ENCODE measurements at places on chromosomes 5 and 9. TPM values are rescaled to one million over a fixed set of nuclear protein-coding genes. Genes with fewer than 3 reads are reported as not detected.

SOHLH1 gene
- 44.9 TPM for total RNA-seq

GRCh38 chr5:100131161-100131560 lies 404.0 kb upstream of the FAM174A start:
- no peak for DNase-seq
- H3K27ac ChIP-seq = no peak overlapping the region

GRCh38 chr9:127281891-127282290 lies 17.3 kb downstream of the GARNL3 start:
- H3K27me3 ChIP-seq = no peaks in the 10 kb centered on the region
- H3K4me1 ChIP-seq = peaks cover 5% of the 10 kb centered on the region
- no peak overlapping the region for H3K27ac ChIP-seq
- DNase-seq = no peak
- H3K4me3 ChIP-seq = no peak overlapping the region

DNA sequence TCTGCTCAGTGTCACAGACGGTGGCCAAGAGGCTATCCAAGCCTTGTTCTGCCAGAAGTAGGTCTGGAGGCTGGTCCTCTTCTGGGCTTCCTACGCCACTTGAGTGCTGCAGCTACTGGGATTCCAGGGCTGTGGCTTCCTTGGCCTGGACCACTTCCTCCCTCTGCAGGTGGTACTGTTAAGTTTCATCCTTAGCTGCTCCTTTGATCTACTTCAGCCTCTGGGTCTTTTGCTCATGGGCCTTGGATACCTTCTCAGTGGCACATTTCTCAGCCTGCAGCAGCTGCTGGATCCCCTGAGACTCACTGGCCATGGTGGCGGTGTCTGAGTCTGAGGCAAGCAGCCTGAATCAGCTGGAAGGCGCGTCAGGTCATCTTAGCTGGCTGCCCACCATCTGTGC lies 10.3 kb downstream of the CNOT8 start:
- no peaks in the 10 kb centered on the region for H3K36me3 ChIP-seq
- no peak overlapping the region for H3K4me3 ChIP-seq
- peak; percentile 66 for DNase-seq

GRCh38 chr9:86062845-86063693 lies 36.3 kb downstream of the GOLM1 start:
- H3K4me3 ChIP-seq = no peak overlapping the region
- no peaks in the 10 kb centered on the region for H3K4me1 ChIP-seq
- H3K36me3 ChIP-seq = no peaks in the 10 kb centered on the region
- DNase-seq = no peak

DNA sequence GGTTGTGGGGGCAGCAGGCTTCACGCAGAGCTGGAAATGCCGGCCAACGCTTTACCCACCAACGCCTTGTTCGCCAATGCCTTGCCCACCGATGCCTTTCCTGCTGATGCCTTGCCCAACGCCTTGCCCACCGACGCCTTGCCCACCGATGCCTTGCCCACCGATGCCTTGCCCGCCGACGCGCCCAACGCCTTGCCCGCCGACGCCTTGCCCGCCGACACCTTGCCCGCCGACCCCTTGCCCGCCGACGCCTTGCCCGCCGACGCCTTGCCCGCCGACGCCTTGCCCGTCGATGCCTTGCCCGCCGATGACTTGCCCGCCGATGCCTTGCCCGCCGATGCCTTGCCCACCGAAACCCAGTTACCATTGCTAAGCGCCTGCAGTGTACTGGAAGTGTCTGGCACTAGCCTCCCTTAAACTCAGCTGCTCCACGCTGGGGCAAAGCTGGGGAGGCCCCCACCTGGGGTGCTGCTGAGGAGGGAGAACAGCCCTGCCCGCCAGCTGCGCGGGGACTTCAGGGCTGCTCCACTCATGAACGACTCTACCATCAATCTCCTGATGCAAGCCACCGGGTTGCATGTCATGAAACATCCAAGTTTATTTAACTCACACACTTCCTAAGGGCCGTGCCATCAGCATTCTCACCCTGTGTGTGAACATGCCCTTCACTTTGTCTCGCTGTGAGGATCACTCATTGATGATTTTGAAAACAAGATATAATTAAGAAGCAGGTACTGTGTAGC lies 1.8 kb downstream of the SLC6A18 start:
- no peaks in the 10 kb centered on the region for H3K4me1 ChIP-seq
- DNase-seq = no peak
- no peaks in the 10 kb centered on the region for H3K36me3 ChIP-seq
- H3K27ac ChIP-seq = no peak overlapping the region
- no peak overlapping the region for H3K4me3 ChIP-seq
- no peaks in the 10 kb centered on the region for H3K27me3 ChIP-seq

GRCh38 chr5:142904416-142904815 lies 134.2 kb downstream of the ARHGAP26 start:
- H3K4me1 ChIP-seq = no peaks in the 10 kb centered on the region
- no peak overlapping the region for H3K27ac ChIP-seq
- DNase-seq = no peak
- no peaks in the 10 kb centered on the region for H3K27me3 ChIP-seq

Measured in Caco-2 (cell line).